AG08395 (cell line): ENCODE measurements at places on chromosomes 7 and 10.

- no peak for DNase-seq
These were observed 49.3 kb downstream of the ABCB4 start for GRCh38 chr7:87426160-87426559.

- DNase-seq: no peak
These were observed 218.2 kb downstream of the ANK3 start for GRCh38 chr10:60171436-60172013.

DNA sequence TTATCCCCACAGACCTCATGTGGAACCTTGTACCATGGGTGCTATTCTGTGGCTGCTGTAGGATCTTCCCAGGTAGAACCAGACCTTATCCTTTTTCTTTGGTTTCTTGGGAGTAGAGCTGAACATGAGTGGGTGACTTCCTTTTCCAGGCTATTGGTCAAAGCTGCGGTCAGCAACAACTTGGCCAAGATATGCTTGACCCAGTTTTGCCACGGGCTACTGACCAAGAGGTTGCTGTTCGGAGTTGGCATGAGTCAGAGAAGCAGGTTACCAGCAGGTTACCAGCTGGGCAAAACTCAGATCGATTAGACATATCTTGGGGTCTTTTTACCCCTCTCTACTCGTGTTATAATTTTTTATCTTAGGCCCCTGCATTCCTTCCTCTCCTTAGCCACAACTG, 36.7 kb upstream of the HDAC9 start:
- DNase-seq: peak; percentile 14

- peak; percentile 82 for DNase-seq
These were observed 5.8 kb upstream of the PRTFDC1 start for GRCh38 chr10:24958091-24958720.

- no peak for DNase-seq
These were observed 80.5 kb downstream of the MET start for GRCh38 chr7:116752305-116753074.

DNA sequence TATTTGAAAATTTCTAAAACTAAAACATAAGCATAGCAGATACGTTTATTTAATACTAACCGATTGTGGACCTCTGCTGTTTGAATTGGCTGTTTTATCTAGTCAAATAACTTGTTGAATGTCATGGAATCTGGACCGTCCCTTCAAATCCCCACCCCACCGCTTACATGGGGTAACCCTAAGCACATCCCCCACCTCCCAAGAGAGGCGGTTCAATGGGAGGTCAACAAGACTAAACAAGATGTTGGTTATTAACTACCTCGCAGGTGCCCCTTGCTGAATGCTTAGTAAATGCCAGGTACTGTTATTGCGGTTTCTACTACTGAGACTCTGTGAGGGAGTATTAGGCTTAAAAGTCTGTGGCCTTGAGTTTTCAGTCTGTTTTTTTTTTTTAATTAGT, 70.9 kb downstream of the DAGLB start:
- DNase-seq: no peak

DNA sequence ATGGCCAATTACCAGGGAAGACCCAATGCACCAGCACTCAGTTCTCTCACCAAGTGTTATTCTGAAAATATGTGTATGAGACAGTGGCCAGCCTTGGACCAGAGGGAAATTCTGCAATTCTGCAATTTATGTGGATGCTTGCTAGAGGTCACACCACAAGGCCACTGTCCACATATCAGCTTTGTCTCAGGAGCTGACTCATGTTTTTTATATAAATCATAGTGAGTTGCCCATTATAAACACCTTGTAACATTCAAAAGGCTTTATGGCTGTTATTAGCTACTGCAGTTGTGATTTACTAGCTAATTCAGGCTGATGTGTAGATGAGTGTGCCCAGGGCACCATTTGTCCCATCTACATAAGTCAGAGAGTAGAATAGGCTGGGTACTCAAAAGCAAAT, 649.0 kb downstream of the LRMDA start:
- DNase-seq: peak; percentile 32

DNA sequence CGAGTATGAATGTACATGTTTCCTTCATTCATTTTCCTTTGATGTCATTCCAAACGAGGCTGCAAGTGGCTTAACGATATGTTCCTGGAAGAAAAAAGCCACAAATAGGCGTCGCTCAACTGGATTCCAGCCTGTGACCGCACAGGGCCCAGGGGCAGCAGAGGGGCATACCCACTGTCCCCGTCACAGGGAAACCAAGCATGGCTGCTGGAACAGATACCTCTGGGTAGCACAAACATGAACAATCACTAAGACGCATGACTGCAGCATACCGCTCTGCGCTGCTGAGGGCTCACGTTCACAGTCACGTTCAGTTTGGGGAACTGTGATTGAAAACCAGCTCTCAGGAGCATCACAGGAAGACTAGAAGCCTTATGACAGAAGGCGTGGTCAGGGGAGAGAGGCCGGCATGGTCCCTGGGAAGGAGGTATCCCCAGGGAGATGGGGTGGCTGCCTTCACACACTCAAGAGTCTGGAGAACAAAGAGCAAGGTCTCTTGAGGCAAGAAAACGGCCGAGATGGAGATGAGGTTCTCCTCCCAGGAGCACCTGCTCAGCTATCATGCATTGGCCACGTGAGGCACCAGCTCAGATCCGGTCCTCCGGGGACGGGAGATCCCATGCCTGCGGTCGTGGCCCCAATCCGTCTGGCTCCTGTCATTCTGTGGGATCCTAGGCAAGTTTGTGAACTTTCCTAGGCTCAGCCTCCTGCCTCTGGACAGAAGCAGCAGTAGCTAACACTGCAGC, 213.6 kb downstream of the DIP2C start:
- DNase-seq: no peak

GRCh38 chr10:127977357-127978009, 70.6 kb downstream of the PTPRE start:
- peak; percentile 91 for DNase-seq

DNA sequence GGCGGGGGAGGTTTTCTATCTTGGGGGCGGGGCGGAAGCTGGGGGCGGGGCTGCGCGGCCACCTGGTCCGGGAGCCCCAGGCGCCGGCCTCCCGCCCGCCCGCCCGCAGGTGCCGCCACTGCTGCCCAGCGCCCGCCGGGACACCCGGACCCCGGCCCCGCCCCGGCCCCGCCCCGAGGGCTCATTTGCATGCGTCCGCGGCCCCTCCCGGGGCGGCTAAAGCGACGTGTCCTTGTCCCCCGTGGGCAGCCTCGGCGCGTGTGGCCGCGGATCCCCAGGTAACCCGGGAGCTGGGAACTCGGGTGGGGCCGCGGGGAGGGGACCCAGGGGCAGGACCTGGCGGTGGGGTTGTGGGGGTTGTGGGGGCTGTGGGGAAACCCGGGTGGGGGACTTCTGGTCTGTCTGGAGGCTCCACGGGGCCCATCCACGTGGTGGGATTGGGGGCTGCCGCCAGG, at the start of gene BHLHA15:
Gene BHLHA15, plus strand, starts transcription at position 219 of the 455 bp plus-strand sequence. CDS start 871 bp downstream, outside the sequence.
- DNase-seq: no peak

DNA sequence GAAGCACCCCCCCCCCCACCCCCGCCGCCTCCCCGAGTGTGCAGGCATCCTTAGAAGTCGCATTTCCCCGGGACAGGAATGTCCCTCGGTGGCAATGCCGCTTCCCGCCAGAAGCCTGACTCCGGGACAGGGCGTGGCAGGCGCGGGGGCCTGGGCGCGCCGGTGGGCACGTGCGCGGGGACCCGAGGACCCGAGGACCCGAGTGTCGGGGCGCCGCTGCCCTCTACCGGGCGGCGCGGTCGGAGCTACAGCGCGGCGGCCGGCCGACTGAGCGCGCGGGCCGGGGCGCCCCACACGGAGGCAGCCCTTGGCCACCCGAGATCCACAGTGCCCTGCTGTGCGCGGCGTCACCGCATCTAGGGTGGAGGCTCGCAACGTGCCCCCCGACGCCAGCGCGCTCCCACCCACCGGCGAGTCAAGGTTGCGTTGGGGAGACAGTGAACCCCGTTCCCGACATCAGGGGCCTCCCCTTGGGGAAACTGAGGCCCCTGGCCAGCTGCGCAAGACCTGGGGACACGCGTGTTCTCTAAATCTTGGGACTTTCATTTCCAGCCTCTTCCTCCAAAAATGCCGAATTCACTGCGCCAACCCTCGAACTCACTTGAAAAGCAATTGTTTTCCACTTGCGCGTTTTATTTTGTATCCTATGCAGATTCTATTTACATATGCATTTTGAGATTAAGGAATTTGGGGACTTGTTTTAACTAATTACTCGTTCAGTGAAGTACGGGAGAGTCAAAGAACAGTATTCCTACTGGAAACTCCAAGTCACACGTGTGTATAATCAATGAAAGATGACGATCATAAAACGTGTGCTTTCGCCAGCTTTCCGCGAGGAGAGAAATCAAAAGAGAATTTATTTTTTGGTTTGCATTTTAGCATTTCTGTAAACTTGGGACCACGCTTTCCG, 3.1 kb upstream of the CUX1 start:
- peak; percentile 69 for DNase-seq

DNA sequence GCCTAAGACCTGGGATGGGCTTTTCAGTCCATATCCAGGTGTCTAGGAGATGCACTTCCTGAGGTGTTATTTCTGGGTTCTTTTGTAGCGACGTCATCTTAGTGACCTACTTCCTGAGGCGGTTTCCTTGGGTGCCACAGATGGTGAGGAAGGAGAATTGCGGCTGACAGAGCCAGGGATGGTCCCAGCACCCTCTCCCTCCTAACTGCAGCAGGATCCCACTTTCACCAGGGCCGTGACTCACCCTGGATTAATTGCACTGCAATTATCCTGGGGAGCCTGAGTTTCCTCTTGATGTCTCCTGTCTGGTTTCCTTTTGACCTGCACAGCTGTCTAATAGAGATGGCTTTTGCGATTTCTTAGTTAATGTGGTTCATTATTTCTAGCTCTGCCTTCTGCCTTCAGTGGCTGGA, 271.7 kb downstream of the TCF7L2 start:
- peak; percentile 31 for DNase-seq

GRCh38 chr7:149774237-149775175, 1.1 kb upstream of the ZNF467 start:
- DNase-seq: no peak

DNA sequence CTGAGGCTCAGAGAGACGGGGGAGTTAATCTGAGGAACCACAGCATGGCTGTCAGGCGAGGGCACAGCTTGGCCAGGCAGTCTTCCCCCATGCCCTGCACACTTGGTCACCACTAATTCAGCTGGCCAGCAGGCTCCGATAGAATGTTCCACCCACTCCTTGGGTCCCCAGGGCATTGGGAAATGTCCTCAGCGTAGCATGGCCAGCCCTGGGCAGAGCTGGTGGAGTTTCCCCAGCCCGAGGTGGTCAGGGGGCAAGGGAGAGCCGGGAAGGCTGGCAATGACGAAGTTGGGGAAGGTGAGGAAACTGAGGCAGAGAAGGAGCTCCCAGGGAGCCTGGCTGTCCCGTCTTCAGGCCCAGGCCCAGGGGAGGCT, 12.1 kb upstream of the GRIFIN start:
- peak; percentile 75 for DNase-seq

- no peak for DNase-seq
These were observed 145.1 kb upstream of the GPR26 start for GRCh38 chr10:123521076-123521475.

GRCh38 chr10:114458955-114459354, 54.7 kb upstream of the AFAP1L2 start:
- peak; percentile 8 for DNase-seq

GRCh38 chr10:123530166-123530870, 135.8 kb upstream of the GPR26 start:
- DNase-seq: no peak

DNA sequence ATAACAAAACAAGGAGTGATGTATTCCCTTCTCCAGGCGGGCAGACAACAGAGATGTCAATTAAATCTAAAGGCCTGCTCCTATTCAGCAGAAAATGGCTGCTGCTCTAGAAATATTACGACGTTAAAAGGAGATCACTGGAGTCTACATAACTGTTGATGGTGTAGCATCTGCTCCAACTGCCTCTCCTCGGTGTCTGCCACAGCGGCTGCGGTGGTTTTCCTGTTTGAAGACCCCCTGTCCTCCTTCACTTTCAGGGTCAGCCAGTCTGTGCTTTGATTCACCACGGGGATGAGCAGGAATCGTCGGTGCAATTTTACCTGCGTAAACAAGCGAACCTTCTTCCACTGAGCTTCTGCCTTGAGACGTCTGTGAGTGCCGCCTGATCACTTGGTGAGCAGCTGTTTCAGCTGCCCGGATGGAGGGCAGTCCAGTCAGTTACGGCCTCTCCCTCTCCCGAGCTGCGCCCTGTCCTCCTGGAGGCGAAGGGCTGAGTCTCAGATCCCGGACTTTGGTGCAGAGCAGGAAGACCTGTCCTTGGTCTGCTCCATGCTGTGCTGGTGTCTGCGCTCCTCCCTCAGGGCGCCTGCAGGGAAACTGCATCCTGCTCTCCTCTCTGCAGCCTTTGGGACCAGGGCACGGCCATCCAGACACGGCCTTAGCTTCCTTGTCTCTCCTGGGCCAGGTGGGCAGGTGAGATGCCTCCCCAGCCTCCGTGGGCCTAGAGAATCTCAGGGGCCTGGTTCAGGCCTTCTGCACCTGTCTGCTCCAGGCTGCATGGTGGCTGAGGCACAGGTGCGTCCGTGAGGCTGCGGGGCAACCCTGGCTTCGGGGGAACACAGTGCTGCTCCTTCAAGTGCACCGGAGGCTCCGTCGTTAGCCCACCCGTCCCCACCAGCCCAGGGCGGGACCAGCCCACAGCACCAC, 326.6 kb downstream of the ADARB2 start:
- DNase-seq: no peak

DNA sequence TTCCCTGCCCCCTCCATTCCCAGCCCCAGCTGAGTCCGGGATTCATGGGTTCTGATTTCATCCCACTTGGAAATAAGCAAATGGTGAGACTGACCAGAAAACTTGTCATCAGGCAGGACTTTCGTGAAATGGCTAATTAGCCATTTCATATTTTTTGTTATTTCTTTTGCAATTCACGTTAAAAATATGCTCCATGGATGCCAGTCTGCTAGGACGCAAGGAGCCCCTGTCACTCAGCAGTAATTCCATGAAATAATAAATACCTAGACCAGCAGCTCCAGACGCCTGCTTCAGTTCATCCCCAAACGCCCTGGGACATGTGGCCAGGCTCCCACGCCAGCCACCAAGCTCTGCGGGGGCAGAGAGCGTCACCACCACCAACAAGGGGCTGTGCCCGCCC, 111.0 kb downstream of the TRIL start:
- DNase-seq: no peak

- DNase-seq: no peak
These were observed 520 bp upstream of the WNT2 start for GRCh38 chr7:117323305-117323850.
